ENCODE measurements at places on chromosomes 13 and 19.

- no peak overlapping the region for H3K4me3 ChIP-seq
- H3K27me3 ChIP-seq, result no peaks in the 10 kb centered on the region
- no peak for DNase-seq
- H3K4me1 ChIP-seq, result peaks cover 3% of the 10 kb centered on the region
- H3K36me3 ChIP-seq, result no peaks in the 10 kb centered on the region
Measured at GRCh38 chr13:40503011-40503410, 163.4 kb downstream of the FOXO1 start.

- no peak for DNase-seq
- H3K27me3 ChIP-seq, result no peaks in the 10 kb centered on the region
- H3K4me3 ChIP-seq, result no peak overlapping the region
- no peak overlapping the region for H3K27ac ChIP-seq
- H3K4me1 ChIP-seq, result peaks cover 23% of the 10 kb centered on the region
Measured at GRCh38 chr19:5125797-5126497, 157.0 kb downstream of the KDM4B start.

GRCh38 chr13:113070855-113071254, 34.7 kb upstream of the F7 start:
- no peaks in the 10 kb centered on the region for H3K27me3 ChIP-seq
- no peak overlapping the region for H3K27ac ChIP-seq
- H3K4me3 ChIP-seq, result no peak overlapping the region

DNA sequence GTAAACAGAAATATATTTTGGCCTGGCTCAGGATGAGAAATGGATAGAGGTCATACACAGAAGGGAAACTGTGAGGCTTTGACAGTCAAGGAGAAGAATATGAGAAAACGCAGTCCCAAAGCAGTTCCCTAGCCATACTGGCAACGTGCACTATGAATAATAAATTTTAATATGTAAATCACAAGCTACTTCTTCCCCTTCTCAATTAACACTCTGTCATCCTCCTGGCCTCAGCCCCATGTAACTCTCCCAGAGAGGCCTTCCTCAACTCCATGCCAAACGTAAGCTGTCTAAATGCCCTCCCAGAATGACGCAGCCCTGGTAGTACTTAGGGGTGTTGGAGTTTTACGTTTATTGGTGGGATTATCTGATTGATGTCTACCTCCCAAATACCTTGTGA, 732.6 kb downstream of the LIG4 start:
- no peaks in the 10 kb centered on the region for H3K4me1 ChIP-seq
- no peaks in the 10 kb centered on the region for H3K36me3 ChIP-seq
- no peak for DNase-seq
- no peak overlapping the region for H3K27ac ChIP-seq

- no peaks in the 10 kb centered on the region for H3K27me3 ChIP-seq
- H3K36me3 ChIP-seq, result no peaks in the 10 kb centered on the region
- H3K27ac ChIP-seq, result no peak overlapping the region
- DNase-seq, result no peak
Measured at GRCh38 chr13:22200440-22200839, 529.6 kb downstream of the FGF9 start.

GRCh38 chr19:45352914-45353796, 12.6 kb downstream of the KLC3 start:
- no peaks in the 10 kb centered on the region for H3K4me1 ChIP-seq
- no peak for DNase-seq
- peaks cover 70% of the 10 kb centered on the region for H3K36me3 ChIP-seq
- H3K27ac ChIP-seq, result no peak overlapping the region
- H3K4me3 ChIP-seq, result no peak overlapping the region

DNA sequence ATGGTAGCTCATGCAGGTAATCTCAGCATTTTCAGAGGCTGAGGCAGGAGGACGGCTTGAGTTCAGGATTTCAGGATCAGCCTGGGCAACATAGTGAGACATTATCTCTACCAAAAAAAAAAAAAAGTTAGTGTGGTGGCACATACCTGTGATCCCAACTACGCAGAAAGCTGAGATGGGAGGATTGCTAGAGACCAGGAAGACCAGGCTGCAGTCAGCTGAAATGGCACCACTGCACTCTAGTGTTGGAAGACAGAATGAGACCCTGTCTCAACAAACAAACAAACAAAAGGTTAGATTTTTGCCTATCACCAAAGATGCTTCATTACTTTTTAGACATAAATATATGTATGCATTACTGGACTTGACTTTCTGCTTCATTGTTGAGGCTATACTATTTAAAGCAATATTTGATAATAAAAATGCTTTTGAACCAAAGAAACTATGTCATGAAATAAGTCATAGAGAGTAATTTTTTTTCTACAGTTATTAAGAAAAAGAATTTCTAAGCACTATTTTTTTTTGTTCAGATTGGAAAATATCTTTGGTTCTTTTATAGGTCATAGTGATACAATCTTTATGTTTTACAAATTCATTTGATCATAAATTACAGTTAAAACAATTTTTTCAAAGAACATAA, 1180.1 kb upstream of the ATXN8OS start:
- H3K36me3 ChIP-seq, result no peaks in the 10 kb centered on the region
- H3K4me3 ChIP-seq, result no peak overlapping the region
- no peaks in the 10 kb centered on the region for H3K27me3 ChIP-seq
- DNase-seq, result no peak

GRCh38 chr19:15468675-15469512, 4.5 kb upstream of the RASAL3 start:
- H3K27ac ChIP-seq, result no peak overlapping the region
- H3K36me3 ChIP-seq, result no peaks in the 10 kb centered on the region
- DNase-seq, result no peak
- peaks cover 14% of the 10 kb centered on the region for H3K4me1 ChIP-seq
- peak overlapping the region; percentile 34 for H3K4me3 ChIP-seq

DNA sequence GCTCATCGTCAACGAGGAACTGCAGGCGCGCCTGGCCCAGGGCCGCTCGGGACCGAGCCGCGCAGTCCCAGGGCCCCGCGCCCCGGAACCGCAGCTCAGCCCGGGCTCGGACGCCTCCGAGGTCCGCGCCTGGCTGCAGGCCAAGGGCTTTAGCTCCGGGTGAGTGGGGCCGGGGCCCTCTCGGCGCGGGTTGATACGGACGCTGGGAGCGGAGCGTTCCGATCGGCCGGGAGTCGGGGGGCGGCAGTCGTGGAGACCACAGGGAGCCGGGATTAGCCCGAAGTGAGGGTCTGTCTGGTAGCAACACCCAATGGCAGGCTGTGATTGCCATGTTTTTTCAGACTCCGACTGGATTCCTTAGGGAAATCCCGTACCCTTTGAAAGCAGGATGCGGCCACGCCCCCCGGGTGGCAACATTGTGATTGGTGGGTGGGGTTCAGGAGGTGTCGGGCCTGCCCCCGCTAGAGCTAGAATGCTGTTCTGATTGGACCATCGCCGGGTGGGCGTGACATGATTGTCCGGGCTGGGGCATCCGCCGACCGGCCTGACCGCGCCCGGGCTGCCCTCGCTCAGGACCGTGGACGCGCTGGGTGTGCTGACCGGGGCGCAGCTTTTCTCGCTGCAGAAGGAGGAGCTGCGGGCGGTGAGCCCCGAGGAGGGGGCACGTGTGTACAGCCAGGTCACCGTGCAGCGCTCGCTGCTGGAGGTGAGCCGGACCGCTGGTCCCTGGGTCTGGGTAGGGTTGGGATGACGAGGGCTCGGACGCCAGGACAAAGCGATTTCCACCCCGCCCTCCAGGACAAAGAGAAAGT, 11.3 kb downstream of the EPS8L1 start:
- H3K27ac ChIP-seq, result no peak overlapping the region
- peaks cover 41% of the 10 kb centered on the region for H3K27me3 ChIP-seq
- DNase-seq, result peak; percentile 95
- peak overlapping the region; percentile 51 for H3K4me3 ChIP-seq
- H3K4me1 ChIP-seq, result peaks cover 36% of the 10 kb centered on the region

- H3K4me1 ChIP-seq, result peaks cover 16% of the 10 kb centered on the region
- peak overlapping the region; percentile 91 for H3K27ac ChIP-seq
- no peaks in the 10 kb centered on the region for H3K36me3 ChIP-seq
Measured at GRCh38 chr13:44140888-44141724, 232.5 kb upstream of the SERP2 start.

- no peak overlapping the region for H3K4me3 ChIP-seq
- H3K27ac ChIP-seq, result no peak overlapping the region
- H3K36me3 ChIP-seq, result peaks cover 32% of the 10 kb centered on the region
- peaks cover 48% of the 10 kb centered on the region for H3K4me1 ChIP-seq
- no peaks in the 10 kb centered on the region for H3K27me3 ChIP-seq
Measured at GRCh38 chr19:6267552-6268381, 12.0 kb downstream of the MLLT1 start.

GRCh38 chr19:4367781-4368127, 24.4 kb downstream of the MPND start:
- no peak overlapping the region for H3K4me3 ChIP-seq
- no peaks in the 10 kb centered on the region for H3K27me3 ChIP-seq
- H3K27ac ChIP-seq, result peak overlapping the region; percentile 84
- peaks cover 39% of the 10 kb centered on the region for H3K36me3 ChIP-seq

DNA sequence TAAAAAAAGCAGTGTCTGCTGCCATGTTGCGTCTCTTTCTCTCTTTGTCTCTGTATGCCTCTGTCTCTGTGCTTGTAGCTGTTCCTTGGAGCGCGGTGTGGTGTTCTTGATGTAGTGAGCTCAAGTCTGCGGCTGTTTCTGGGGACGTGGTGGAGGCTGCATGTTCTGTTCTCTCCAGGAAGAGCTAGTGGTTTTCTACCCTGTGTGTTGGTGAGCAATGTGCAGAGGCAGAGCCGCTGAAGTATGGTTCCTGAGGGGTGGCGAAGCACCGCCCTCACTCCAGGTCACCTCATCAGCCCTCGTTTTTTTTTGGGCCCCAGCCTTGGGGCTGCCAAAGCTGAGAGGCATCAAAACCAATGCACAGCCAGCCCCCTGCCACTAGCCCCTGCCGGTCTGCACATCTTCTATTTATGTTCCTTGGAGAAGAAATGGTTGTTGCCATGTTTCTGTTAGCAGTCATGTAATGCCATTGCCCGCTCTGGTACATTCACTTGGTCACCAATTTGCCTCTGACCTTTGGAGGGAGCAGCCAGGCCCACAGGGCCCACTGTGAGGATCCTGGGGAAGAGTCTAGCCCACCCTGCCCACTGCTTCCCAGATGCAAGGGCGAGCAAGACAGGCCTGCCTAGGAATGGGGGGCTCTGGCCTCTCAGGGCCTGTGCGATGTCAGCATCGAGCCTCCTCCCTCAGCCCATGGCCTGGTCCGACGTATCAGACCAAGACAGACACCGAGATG, 7.2 kb downstream of the HNRNPL start:
- no peak overlapping the region for H3K4me3 ChIP-seq
- no peaks in the 10 kb centered on the region for H3K27me3 ChIP-seq
- H3K27ac ChIP-seq, result no peak overlapping the region
- H3K36me3 ChIP-seq, result peaks cover 100% of the 10 kb centered on the region

GRCh38 chr13:86862137-86862536, 809.0 kb upstream of the SLITRK5 start:
- no peak overlapping the region for H3K27ac ChIP-seq
- H3K27me3 ChIP-seq, result no peaks in the 10 kb centered on the region
- no peak for DNase-seq
- H3K36me3 ChIP-seq, result no peaks in the 10 kb centered on the region
- no peak overlapping the region for H3K4me3 ChIP-seq

DNA sequence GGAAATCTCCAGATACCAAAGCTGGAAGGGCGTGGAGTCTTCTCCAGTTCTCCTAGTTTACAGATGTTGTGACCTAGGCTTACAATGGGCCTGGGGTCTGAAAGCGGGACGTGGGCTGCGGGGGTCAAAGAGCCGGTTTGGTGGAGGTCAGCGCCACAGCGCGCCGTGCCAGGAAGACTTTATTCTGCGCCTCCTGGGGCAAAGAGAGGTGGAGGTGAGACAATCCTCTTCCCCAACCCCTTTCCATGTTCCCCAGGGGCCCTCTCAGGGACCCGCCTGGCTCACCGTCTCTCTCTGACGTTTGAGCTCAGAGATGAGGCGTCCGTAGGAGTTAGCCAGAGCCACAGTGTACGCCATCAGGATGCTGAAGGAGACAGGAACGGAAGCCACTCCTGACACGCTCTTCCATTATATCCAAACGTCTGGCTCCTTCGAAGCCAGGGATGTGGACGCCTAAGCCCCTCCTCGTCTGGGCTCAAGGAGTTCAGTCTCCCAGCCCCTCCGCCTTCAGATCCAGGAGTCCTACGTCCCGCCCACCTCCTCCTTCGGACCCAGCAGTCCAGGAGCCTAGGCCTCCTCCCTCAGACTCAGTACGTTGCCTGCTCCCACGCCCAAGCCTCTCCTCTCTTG, 776 bp upstream of the LENG1 start:
- peak overlapping the region; percentile 75 for H3K4me3 ChIP-seq
- DNase-seq, result no peak
- peaks cover 61% of the 10 kb centered on the region for H3K4me1 ChIP-seq
- H3K27ac ChIP-seq, result peak overlapping the region; percentile 97

Data from suprapubic skin (tissue), 4 donors.